Adrenal gland (tissue), 19 donors: ENCODE measurements at places on chromosomes 11 and 22. TPM values are rescaled to one million over a fixed set of nuclear protein-coding genes. Genes with fewer than 3 reads are reported as not detected.

Gene MMP20
- polyA plus RNA-seq, result not detected

Gene SEZ6L
- polyA plus RNA-seq, result 6.4 TPM

Gene MEI1
- polyA plus RNA-seq, result 3.2 TPM

Gene SESN3
- polyA plus RNA-seq, result 8.3 TPM

Gene C11orf87
- 0.07 TPM for polyA plus RNA-seq

Gene SCUBE1
- 5.3 TPM for polyA plus RNA-seq

Gene KIF18A
- 0.13 TPM for polyA plus RNA-seq

Gene PTPRCAP
- polyA plus RNA-seq, result 0.57 TPM

Gene MAJIN
- 0.29 TPM for polyA plus RNA-seq
